ENCODE measurements at places on chromosomes 12 and 14.

DNA sequence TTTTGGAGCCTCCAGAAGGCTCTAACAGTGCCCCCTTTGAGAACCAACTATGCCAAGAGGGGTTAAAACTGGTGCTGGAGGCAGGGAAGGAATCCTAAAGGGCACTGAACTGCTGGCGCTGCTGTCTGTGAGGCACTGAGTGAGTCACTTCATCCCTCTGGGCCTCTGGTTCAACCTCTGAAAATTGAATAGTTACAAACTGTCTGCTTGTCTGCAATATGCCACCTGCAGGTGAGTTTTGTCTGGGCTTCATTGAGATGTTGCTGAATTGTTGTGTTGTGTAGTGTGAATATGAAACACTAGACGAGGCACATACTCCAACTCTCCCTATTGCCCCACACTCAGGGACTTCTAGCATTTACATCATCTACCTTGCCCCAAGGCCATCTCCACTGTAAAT lies 68.0 kb downstream of the GRIN2B start:
- no peak for DNase-seq

- no peak for DNase-seq
These were observed 846 bp downstream of the SLIRP start for GRCh38 chr14:77708749-77709148.

- DNase-seq = peak; percentile 73
These were observed 5.8 kb downstream of the KMT5A start for GRCh38 chr12:123389560-123390351.

- DNase-seq = no peak
These were observed 55.6 kb downstream of the HMGA2 start for GRCh38 chr12:65879878-65880277.

DNA sequence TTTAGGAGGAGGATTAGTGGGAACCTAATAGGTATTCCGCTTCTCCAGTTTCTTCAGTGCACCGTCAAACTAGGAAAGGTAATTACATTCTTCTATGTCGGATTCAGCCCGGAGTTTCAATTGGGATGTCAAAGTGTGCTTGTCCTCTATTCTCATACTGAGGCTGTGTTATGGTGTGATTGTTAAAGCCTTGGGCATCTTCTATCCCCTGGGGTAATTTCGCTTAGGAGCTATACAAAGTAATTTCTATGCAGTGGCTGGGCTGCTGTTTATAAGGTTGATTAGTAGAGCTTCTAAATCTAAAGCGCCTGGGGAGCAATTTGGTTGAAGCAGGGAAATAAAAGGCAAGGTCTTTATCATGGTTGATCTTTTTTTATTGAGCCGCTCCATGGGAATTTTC lies 399.6 kb downstream of the ZFP36L1 start:
- no peak for DNase-seq

Data from GM13977 (cell line).